A549 treated with CORT108297 at 1 μM for 4 hours (cell line): ENCODE measurements at places on chromosomes 7 and 10. TPM values are rescaled to one million over a fixed set of nuclear protein-coding genes. Genes with fewer than 3 reads are reported as not detected.

The FBH1 gene
- total RNA-seq: 34.5 to 42.3 TPM (median 39.2 TPM) in 5 replicates

The SFRP5 gene
- 1.2 to 2.8 TPM (median 2.4 TPM) in 5 replicates for total RNA-seq

The TES gene
- total RNA-seq: 46.0 to 63.2 TPM (median 52.5 TPM) in 5 replicates

The TSPAN33 gene
- total RNA-seq: 5.3 to 6.8 TPM (median 6.0 TPM) in 5 replicates

The GTF2IRD2 gene
- 4.1 to 7.1 TPM (median 6.2 TPM) in 5 replicates for total RNA-seq

The EPHA1 gene
- total RNA-seq: 0.12 TPM in 1 of 5 replicates, not detected in the others

The MYH16 gene
- total RNA-seq: 0.46 to 0.65 TPM (median 0.58 TPM) in 5 replicates

The DOCK1 gene
- total RNA-seq: 19.7 to 26.3 TPM (median 24.0 TPM) in 5 replicates

The ADO gene
- total RNA-seq: 17.7 to 23.0 TPM (median 20.1 TPM) in 5 replicates

The IQUB gene
- total RNA-seq: 0.05 to 0.09 TPM (median 0.05 TPM) in 5 replicates

The CDNF gene
- total RNA-seq: 0.85 to 1.3 TPM (median 1.1 TPM) in 5 replicates

The DIP2C gene
- 6.7 to 11.1 TPM (median 9.4 TPM) in 5 replicates for total RNA-seq

The NPFFR1 gene
- total RNA-seq: not detected in 5 replicates

The ALOX5 gene
- total RNA-seq: 0.16 to 0.67 TPM (median 0.32 TPM) in 5 replicates

The CHST3 gene
- total RNA-seq: 34.1 to 43.0 TPM (median 35.6 TPM) in 5 replicates

The CFAP70 gene
- total RNA-seq: 0.10 to 0.25 TPM (median 0.21 TPM) in 5 replicates
